ENCODE measurements at places on chromosomes 12 and 14. TPM values are rescaled to one million over a fixed set of nuclear protein-coding genes. Genes with fewer than 3 reads are reported as not detected.

FGF23 gene
- total RNA-seq, result 0.56 TPM

DNA sequence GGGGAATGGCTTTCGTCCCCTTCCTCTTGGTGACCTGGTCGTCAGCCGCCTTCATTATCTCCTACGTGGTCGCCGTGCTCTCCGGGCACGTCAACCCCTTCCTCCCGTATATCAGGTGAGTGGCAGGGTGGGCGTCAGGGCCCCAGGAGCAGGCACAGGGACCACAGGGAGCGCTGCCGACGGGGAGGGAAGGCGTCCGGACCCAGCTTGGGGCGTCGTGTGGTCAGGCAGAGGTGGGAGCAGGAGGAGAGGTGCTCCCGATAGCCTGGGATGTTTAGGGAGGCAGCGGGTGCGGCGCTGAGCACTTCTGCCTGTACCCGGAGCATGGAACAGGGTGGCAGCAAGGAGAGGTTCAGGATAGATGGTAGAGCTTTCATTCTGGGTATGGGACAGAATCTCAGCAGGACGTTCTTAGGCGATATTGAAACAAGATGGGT, 444 bp downstream of the DRAM1 start:
- peak overlapping the region; percentile 78 for H3K4me3 ChIP-seq
- H3K27ac ChIP-seq, result no peak overlapping the region
- H3K27me3 ChIP-seq, result peaks cover 26% of the 10 kb centered on the region
- H3K4me1 ChIP-seq, result peaks cover 5% of the 10 kb centered on the region
- H3K36me3 ChIP-seq, result no peaks in the 10 kb centered on the region

- H3K4me1 ChIP-seq, result peaks cover 27% of the 10 kb centered on the region
- no peak overlapping the region for H3K27ac ChIP-seq
- H3K27me3 ChIP-seq, result peaks cover 100% of the 10 kb centered on the region
- DNase-seq, result peak; percentile 54
- H3K4me3 ChIP-seq, result peak overlapping the region; percentile 22
Measured at GRCh38 chr12:53952335-53952694, 2.4 kb upstream of the HOXC12 start.

DNA sequence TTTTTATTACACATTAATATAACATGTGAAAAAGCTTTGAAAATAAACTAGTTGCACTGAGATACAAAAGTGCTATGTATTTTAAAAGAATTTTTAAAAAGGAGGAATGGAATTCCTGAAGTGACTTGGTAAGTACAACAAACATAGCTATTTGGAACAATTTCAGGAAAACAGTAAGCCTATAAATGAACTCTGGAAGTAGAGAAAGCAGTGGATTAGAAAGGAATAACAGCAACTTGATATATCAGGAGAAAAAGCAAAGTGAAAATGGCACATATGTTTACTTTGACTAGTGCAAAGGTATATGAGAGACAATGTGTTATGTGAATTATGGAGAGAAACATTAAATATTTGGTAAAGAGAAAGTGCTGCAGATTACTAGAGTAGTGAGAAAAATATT, 811.7 kb downstream of the C12orf50 start:
- no peaks in the 10 kb centered on the region for H3K4me1 ChIP-seq
- no peaks in the 10 kb centered on the region for H3K27me3 ChIP-seq
- H3K27ac ChIP-seq, result no peak overlapping the region
- DNase-seq, result no peak

- H3K27ac ChIP-seq, result no peak overlapping the region
- no peaks in the 10 kb centered on the region for H3K36me3 ChIP-seq
- DNase-seq, result no peak
- H3K4me3 ChIP-seq, result no peak overlapping the region
Measured at GRCh38 chr12:3544296-3544965, 53.4 kb downstream of the PRMT8 start.

GRCh38 chr12:5945071-5946008, at the start of gene ANO2:
Gene ANO2, minus strand, starts transcription at chr12:5945259. Its CDS starts 42 bp downstream, at chr12:5945217.
- H3K4me3 ChIP-seq, result peak within 1 kb of the TSS; percentile 96
- H3K27me3 ChIP-seq, result peaks cover 21% of the 10 kb centered on the region
- H3K4me1 ChIP-seq, result peaks cover 7% of the 10 kb centered on the region
- no peaks in the 10 kb centered on the region for H3K36me3 ChIP-seq
